Urothelium cell line (cell line): ENCODE measurements at places on chromosomes 4 and X.
A peak's percentile ranks its signal among the peaks of the same experiment; 100 is the strongest.

DNA sequence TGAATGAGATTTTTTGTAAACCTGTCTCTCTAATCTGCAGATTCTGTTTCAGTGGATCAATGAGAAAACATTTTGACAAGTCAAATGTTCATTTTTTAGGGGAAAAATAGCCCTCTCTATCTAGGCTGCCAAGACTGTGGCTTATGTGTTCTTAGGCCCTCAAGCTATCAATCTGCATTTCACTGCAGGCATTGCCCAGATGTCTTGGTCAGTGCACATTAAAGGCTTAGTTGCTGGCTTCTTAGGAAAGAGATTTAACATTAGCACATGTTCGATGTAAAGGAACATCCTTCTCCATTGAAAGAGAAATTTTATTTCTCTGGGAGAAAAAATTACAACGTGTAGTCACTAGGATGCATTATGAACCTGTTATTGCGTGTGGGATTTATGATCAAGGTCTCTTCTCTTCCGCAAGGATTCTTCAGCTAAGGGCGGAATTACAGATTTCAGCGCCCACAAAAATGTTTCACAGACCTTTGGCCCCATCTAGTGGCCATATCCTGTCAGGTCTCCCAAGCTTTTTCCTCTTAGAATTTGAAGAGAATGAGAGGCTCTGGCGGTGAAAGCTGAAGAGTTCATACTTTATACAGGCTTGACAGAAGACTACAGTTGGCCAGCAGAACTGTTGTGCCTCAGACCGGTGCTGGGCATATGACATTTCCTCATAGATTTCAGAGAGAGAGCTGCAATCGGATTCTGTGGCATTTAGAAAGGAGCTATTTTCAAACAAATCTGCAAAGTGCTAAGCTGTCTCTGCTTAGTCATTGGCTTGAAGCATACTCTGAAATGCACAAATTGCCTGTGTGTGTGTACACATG, 144.6 kb upstream of the NOCT start:
- peak; percentile 41 for DNase-seq

DNA sequence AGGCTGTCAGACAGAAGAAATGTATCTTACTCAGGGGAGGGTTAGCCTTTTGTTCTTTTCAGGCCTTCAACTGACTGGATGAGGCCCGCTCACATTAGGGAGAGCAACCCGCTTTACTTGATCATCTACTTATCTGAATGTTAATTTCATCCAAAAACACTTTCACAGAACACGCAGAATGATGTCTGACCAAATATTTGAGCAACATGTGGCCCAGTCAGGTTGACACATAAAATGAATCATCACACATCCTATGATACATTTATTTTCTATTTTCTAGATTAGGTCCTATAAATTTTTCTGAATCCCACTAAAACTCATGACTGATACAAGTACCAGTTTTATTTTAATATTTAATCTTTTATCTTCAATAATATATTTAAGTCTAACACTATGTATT, 260.3 kb downstream of the IL15 start:
- no peak for DNase-seq

GRCh38 chr4:77104791-77105540, 29.2 kb upstream of the CCNI start:
- DNase-seq = peak; percentile 20

DNA sequence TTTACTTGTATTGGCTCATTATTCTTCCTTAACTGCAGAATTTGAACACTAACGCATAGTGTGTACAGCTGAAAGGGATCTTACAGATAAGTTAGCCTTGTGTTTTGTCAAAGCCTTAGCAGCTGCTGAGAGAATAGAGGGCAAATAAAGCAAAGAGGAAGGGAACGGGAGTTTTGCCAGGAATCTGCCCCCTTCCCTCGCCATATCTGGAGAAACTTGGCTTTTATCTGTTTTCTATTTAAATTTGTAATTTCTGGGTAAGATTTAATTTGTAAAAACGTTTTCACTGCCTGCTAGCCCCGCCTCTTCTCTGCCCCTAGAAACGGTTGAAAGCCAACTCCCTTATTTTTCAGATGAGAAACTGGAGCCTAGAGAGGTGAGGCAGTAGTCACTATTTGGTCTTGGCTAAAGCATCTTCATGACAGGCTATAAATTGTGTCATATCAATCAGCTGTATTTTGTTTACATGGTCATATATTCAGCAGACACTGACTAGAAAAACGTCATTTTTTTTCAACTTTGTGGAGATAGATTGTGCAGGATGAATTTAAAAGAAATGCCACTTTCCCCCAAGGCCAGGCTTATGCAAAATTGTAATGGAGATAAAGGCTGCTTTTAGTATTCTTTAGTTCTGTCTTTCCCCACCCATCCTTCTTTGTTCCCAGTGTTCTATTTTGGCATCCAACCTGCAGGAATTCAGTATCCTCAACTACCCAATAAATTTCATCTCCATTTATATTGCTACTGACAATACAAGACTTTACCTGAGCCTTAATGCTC, 319.4 kb downstream of the SH2D1A start:
- no peak for DNase-seq

DNA sequence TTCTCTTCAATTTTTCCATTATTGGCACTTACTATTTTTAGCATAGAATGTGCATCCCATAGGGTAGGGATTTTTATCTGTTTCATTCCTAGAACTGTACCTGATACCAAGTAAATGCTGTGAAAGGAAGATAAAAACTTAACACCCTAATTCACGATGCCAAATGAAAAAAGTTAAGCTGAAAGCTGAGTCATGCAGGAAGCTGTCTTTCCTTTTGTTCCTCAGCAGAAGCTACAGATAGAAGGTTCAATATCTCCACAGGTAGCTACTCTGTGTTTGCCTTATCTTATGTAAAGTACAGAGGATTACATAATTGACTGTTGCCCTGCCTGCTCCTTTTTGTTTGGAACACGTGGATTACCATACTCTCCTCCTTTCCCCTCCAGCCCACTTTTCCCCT, 77.0 kb downstream of the LRP2BP start:
- DNase-seq = no peak

DNA sequence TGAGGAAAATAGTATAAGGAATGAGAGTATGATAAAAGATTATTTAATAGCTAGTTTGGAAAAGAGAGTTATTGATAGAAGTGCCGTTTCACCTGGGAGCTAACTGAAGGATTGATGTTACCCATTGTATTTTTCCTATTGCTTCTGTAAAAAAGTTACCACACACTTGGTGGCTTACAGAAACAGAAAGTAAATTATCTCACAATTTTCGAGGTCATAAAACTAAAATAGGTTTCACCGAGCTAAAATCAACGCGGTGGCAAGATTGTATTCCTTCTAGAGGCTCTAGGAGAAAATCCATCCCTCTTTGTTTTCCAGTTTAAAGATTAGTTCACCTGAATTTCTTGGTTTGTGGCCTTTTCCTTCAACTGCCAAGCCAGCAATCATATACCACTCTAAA, 11.1 kb upstream of the TRAM1L1 start:
- no peak for DNase-seq

- DNase-seq = no peak
These were observed 20.7 kb downstream of the OFD1 start for GRCh38 chrX:13755254-13755653.

DNA sequence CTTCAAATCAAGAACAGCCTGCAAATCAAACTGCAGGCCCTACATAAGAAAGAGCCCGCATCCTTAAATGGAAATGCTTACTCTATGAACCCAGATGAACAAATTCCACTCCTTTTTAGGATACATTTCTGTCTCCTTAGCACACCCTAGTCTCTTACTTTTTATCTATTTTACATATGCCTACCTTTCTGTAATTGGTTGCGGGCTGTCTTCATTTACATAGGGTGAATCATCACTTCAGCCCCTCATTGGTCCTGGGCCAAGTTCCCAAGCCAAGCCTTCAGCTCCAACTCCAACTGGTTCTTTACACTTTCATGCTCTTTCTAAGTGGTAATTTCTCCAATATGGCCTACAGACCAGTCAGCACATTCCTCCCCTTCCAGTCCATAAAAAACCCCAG, 219.3 kb downstream of the TRAM1L1 start:
- DNase-seq = no peak

DNA sequence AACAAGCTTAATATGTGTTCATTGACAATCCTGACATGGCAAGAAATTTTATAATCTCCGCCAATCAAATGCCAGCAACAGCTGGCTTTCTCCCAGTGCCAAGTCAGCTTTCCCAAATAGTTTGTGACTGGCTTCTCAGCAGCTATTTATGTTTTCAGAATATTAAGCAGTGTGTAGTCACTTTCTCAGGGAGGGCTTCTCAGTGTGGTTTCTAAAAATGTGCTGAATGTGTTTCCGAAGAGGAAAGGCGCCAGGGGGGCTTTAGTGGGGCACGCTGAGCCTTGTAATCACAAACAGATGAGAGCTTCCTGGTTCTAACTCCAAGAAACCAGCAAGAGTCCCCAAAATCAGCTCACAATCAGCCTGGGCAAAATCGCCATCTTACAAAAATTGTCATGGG, 258.7 kb upstream of the CPEB2 start:
- no peak for DNase-seq

DNA sequence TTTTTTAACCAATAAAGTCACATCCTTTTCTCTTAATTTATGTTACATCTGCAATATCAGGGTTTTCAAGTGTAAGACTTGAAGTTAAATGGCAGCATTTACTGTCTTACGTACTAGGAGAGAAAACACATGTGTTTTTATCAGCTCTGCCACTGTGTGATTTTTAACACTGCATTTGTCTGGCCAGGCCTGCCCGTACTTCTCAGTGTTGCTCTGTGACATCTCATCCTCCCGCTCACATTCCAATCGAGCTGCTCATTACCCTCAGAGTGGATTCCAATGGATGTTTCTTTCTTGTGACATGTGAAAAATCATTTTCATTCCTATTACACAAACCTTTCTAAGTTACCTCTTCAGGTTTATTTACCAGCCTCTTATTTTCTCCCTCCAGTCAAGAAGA, 420.3 kb downstream of the FAT4 start:
- peak; percentile 73 for DNase-seq

GRCh38 chrX:37829721-37830120, 17.6 kb downstream of the DYNLT3 start:
- no peak for DNase-seq

DNA sequence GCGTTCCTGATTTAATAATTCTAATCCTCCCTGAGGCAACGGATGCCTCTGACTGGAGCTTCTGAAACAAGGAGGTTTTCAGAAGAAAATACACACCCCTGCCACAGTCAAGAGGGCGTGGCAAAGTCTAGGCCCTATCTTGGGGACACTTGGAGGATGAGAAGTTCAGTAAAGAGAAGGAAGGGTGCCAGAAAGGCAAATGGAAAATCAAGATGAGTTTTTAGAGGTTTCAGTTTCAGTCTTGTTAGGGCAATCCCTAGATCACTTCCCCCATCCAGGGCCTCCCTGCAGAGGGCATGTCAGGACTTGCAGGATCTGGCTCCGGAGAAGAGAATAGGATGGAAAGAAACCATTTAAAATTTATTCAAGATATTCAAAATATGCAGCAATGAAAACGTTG, 28.5 kb upstream of the FGF2 start:
- peak; percentile 62 for DNase-seq

- no peak for DNase-seq
These were observed 20.2 kb downstream of the SYAP1 start for GRCh38 chrX:16739574-16739973.

DNA sequence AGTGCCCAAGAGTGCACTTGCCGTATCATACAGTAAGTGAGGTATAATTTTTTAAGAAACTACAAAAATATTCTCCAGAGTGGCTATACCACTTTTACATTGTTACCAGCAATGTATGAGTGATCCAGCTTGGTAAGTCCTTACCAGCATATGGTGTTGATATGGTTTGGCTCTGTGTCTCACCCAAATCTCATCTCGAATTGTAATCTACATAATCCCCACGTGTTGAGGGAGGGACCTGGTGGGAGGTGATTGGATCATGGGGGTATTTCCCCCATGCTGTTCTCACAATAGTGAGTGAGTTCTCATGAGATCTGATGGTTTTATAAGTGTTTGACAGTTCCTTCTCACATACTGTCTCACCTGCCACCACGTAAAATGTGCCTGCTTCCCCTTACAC, 44.8 kb downstream of the RBMX start:
- no peak for DNase-seq

DNA sequence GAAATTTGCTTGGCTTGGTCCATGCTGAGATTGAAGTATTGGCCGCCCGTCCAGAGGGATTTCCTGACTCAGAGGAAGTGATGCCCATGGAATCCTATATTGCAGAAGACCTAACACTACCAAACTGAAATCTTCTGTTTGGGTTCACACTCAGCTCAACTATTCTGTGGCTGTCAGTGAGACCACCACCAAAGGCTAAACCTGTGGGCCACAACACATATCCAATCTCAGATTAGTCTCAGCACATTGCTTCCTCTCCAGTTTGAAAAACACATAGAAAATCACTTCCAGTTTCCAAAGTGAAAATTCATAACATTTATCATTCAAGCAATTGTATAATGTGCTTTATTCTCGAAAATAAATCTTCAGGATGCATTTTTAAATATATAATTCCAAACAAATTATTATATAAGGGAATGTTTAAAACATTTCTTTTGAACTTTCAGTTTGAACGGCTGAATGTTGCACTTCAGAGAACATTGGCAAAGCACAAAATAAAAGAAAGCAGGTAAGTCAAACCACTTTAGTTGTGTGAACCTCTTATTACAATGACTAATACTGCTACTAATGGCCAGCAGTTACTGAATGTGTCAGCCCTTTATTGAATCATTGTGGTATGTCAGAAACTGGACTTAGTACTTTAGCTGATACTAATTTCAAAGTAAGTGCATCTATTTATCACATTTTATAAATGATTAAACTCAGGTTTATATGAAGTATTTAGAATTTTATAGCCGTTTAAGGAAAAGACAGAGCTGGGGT, 37.0 kb downstream of the GUCY1A1 start:
- DNase-seq = no peak

DNA sequence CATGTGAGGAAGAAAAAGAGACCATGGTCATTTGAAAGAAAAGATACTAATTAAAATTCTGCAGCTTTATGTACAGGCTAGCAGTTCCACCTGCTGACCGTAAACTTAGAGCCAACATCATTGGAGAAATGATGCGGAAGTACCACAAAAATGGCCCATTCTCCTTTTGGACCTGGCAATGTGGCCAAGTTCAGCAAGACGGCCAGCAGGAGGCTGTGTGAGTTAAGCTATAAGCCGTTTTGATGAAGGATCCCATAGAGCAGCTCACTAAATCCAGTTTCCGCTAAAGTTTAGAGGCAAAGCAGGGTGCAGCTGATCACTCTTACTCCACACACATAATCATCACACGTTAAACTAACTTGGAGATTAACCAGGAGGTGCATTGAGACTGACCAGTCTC, 133.8 kb downstream of the LDB2 start:
- no peak for DNase-seq

DNA sequence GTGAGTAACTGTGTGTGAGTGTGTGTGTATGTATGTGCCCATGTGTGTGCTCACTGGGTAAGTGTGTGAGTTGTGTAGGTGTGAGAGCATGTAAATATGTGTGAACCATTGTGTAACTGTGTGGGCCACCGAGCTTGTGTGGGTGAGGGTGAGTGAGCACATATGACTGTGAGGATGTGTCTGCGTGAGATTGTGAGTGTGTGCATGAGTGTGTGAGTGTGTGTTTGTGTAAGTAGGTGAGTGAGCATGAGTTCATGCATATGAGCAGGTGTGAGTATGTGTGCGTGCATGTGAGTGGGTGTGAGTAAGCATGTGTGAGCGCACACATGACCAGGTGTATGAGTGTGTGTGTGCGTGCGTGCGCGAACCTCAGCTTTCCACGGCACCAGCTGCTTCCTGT, 1.4 kb upstream of the ATP2B3 start:
- DNase-seq = no peak
